Stimulated activated naive CD4-positive, alpha-beta T cell treated with Interleukin-2 at 50 U/mL for 16 hours (primary cell): ENCODE measurements at places on chromosomes 12 and 14.

GRCh38 chr12:119826661-119827445 lies 50.3 kb downstream of the CIT start:
- DNase-seq = no peak

DNA sequence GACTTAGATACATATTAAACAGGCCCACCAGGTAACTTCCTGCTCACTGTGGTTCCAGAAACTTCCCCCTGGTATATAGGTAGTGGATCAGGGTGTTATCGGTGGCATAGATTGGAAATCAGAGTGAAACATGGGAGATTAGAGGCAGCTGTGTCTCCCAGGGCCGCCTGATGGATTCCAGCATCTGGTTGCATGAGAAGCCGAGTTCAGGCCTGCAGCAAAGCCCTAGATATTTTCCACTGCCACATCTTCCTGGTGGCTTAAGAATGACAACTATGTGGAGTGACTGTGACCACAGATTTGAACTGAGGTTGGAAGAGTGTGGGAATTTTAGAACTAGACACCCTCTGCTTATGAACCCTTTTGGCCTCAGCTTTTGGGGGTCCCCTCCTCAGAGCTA lies 184.8 kb upstream of the NTF3 start:
- no peak for DNase-seq

DNA sequence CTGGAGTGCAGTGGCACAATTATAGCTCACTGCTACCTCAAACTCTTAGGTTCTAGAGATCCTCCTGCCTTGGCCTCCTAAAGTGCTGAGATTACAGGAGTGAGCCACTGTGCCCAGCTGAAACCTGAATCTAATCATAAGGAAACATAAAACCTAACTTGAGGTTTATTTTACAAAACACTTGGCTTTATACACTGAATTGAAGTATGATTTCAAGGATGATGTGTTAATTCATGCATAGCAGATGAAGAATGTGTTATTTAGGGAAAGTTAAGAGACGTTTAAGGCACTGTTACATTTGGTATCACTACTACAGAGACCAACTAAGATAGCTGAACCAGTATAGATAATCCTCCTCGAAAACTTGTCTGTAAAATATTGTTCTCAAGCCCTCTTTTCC lies 6.4 kb downstream of the DICER1 start:
- DNase-seq = no peak

GRCh38 chr12:31016057-31016456 lies 57.6 kb upstream of the DDX11 start:
- no peak for DNase-seq

GRCh38 chr12:20350495-20350894 lies 17.8 kb upstream of the PDE3A start:
- DNase-seq = no peak

DNA sequence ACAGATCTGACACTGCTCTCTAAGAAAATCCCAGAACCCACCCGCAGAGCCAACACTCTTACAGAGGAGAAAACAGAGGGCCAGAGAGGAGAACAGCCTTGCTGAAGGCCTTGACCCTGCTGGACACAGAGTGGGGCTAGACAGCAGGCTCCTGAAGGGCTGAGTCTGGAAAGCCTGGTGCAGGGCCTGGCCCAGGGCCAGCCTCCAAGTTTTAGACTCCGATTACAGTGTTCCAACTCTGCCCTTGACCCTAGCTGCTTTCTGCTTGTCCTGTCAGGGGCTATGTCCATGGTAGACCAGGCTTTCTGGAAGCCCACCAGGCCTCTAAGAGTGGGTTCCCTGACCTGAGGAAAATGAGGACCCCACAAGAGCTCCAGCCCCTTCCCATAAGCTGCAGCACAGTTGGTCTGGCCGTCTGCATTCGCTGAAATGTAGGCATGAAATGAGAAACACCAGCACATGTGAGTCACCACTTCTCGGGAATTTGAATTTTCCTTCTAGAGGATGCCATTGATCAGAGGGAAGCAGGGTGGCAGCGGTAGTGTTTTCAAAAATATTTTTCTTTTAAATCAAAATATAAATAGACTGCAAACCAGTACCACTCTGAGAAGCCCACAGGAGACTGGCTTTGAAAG lies 154.4 kb downstream of the CALM1 start:
- DNase-seq = no peak

DNA sequence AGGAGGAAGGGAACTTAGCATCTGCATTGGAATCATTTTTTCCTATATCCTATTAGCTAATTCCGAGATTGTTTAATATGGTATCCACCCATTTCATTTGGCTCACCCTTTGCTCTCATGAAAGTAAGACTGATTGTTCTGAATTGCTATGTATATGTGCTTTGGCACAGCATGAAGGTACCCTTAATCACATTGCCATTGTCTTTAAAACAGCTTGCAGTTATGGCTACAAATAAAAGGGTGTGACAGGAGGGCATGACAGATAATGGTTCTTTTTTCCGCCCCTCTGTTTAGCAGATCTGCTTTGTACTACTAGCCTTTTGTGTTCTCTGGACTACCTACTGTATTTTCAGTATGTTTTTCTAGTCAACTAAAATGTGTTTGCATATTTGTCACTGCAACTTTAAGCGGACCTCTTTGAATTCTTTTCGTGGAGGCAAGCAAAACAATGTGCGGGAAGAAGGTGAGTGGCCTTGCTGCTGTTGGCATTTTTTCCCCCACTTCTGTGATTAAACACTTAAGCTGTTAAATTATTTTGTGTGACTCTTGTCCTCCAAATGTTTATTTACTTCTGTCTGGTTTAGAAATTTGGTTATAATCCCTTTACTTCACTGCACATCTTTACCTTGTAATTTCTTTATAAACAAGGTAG lies 35.8 kb downstream of the FBXO34 start:
- DNase-seq = no peak

DNA sequence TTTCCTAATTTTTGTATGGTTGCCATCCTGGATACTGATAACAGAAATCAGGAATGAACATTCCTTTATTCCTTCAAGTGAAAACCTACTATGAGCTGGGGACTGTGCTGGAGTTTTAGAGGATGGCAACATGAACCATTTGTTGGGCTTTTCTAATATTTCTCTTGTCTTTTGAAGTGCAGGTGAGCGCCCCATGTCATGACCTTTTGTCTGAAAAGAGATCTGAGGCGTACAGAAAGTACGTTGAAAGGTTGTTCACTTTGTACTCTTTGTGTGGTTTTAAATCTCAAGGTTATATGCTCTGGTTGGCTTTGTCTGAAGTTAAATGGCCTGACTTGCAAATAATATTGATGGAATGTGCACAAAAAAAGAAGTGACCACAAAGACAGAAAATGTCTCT lies 79.0 kb downstream of the GAS2L3 start:
- no peak for DNase-seq

DNA sequence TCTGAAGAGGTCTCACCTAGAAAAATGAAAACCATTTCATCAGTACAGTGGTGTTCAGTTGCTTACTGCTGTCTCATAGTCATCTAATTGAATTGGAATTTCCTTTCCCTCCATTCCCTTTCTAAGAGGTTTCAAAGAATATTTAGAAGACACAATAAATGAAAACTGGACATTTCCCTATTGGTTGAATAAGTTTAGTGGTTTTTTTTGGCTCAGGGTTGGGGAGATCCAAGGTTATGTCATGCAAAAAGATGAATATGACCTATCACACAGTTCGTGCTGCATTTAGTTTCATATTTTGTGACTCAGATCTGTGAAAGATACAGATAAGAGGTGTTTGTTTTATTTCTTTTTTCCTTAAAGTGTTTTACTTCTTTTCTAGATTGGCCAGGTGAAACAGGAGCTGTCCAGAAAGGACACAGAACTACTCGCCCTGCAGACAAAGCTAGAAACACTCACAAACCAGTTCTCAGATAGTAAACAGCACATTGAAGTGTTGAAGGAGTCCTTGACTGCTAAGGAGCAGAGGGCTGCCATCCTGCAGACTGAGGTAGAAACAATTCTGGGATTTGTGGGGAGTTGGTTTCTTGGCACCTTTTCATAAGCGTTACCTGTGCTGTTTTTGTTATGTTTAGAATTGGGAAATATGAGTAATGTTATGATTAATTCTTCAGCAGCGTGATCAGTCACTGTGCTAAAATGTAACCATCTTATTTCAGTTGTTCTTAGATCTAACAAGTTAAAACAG lies 124.6 kb downstream of the ERC1 start:
- DNase-seq = no peak
